ENCODE measurements at places on chromosomes 13 and 19. TPM values are rescaled to one million over a fixed set of nuclear protein-coding genes. Genes with fewer than 3 reads are reported as not detected.
A peak's percentile ranks its signal among the peaks of the same experiment; 100 is the strongest.

- no peaks in the 10 kb centered on the region for H3K36me3 ChIP-seq
- H3K27me3 ChIP-seq = no peaks in the 10 kb centered on the region
- peaks cover 21% of the 10 kb centered on the region for H3K4me1 ChIP-seq
- no peak overlapping the region for H3K27ac ChIP-seq
Observed at GRCh38 chr13:59363947-59364346, 799.8 kb downstream of the DIAPH3 start.

Gene APLP1
- 134 TPM for total RNA-seq

GRCh38 chr19:38247126-38247525 lies 9.0 kb downstream of the PPP1R14A start:
- no peaks in the 10 kb centered on the region for H3K36me3 ChIP-seq
- H3K4me1 ChIP-seq = peaks cover 30% of the 10 kb centered on the region
- no peak for DNase-seq
- peaks cover 3% of the 10 kb centered on the region for H3K27me3 ChIP-seq

- no peak for DNase-seq
- H3K27me3 ChIP-seq = peaks cover 10% of the 10 kb centered on the region
- H3K4me1 ChIP-seq = no peaks in the 10 kb centered on the region
- H3K27ac ChIP-seq = peak overlapping the region; percentile 12
- no peaks in the 10 kb centered on the region for H3K36me3 ChIP-seq
- H3K4me3 ChIP-seq = no peak overlapping the region
Observed at GRCh38 chr19:5870986-5871394, 650 bp upstream of the FUT5 start.

All from progenitor cell of endocrine pancreas (in vitro differentiated cells).